Stimulated activated CD4-positive, alpha-beta T cell treated with anti-CD3 and anti-CD28 coated beads, Interleukin-4, amount 100 ng/mL, for 24 hours (primary cell): ENCODE measurements at places on chromosomes 5 and 9.

GRCh38 chr5:107289030-107289714 is 381.6 kb downstream of the EFNA5 start:
- DNase-seq, result peak; percentile 4

DNA sequence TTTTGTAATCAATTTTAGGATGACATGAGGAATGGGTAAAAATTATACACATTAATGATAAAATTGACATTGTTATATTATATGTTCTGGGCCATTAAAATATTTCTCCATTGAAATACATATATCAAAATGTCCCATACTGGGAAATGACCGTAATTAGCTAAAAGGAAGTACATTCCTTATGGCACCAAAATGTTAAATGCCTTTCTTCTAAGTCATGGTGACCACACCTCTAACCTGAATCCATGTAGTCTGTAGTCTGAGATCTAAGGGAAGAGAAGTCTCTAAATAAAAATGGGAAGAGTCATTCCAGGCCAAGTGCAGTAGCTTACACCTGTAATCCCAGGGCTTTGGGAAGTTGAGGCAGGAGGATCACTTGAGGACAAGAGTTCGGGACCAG is 10.0 kb upstream of the GDA start:
- DNase-seq, result no peak

DNA sequence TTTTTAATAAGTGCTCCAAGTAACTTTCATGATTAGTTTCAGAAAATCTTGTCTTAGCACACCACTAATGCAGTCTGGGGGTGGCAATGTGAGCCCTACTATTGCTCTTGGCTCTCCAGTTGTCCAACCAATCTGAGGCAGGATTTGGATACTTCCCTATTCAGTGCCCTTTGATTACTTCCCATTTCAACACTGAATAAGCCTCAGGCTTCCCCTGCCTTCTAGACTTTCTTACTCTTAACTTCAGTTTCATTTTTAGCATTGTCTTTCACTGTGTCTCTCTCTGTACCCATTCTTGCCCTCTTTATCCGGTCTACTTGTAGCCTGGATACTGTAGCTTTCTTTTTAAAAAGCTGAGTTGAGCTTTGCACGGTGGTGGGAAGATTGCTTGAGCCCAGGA is 186.1 kb downstream of the C9orf152 start:
- no peak for DNase-seq

DNA sequence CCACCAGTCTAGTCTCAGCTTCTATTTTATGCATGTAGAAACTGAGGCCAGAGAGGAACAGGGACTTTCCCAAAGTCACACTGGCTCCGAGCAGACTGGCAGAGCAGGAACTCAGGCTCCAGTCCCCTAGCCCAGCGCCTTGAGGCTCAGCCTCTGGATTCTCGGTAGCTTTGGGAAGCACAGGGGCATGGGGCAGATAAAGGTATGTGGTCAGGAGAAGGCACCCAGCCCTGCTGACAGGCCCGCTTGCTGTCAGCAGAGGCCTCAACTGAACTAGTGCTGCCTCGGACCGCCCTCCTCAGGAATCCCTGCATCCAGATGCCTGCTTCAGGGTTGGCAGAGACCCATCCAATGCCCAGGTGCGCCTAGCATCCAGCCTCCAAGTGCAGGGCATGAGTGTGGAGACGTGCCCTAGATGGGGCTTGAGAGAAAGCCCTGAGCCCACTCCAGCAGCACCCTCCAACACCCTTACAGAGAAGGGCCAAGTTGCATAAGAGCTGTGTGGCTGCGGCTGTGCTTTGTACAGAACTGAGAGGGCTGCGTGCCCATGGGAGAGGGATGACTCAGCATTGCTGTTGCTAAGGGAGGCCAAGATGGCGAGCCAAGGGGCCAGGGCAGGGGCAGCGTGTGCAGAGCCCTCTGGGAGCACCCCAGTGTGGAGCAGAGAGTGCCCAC is 168.6 kb downstream of the MACROH2A1 start:
- DNase-seq, result no peak

GRCh38 chr5:132751444-132751843 is 4.2 kb downstream of the CCNI2 start:
- peak; percentile 55 for DNase-seq

GRCh38 chr5:59421986-59422941 is 471.3 kb downstream of the PDE4D start:
- DNase-seq, result no peak

- DNase-seq, result no peak
Observed at GRCh38 chr5:90408571-90409317, 812 bp downstream of the CETN3 start.

DNA sequence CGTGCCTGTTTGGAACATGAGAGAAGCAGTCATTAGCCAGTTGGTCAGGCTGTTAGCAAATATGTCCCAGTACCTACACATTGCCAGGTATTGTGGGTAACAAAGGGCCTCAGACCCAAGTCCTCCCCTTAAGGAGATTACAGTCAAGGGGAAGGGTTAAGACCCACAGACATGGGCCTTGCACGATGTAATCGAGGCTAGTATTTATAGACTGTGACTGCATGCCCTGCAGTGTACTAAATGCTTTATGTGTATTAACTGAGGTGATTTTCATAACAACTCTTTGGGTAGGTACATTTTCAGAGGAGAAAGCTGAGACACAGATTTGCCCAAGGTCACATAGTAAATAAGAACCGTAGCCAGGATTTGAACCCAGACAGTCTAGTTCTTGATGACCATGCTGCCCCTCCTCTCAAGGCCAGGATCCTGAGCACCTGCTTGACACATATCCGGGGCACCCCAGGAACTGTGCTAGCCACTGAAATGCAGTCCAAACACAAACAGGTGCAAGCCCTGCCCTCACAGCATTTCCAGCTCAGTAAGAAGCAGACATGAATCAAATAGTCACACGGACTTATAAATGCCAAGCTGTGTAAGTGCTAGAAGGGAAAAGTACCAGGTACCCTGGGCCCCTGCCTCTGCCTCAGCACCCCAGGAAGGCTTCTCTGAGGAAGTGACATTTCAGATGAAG is 32.0 kb upstream of the GRPEL2 start:
- DNase-seq, result no peak

DNA sequence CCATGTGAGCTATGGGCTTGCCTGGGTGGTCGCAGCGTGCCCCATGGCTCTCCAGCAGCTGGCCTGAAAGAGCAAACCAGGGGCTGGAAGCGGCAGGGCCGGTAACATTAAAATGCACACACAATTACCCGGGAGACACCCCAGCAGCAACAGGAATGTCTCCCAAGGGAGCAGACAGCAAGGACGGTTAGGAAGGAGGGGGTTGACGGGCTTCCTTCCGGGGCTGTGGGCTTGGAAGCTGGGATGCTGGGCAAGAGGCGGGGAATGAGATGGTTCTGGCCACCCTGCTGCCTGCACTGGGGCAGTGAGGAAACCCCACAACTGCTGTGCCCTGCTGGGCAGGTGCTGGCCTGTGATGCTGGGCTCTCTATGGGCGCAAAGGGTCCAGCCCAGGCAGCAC is 71.8 kb upstream of the ADAMTS2 start:
- no peak for DNase-seq

DNA sequence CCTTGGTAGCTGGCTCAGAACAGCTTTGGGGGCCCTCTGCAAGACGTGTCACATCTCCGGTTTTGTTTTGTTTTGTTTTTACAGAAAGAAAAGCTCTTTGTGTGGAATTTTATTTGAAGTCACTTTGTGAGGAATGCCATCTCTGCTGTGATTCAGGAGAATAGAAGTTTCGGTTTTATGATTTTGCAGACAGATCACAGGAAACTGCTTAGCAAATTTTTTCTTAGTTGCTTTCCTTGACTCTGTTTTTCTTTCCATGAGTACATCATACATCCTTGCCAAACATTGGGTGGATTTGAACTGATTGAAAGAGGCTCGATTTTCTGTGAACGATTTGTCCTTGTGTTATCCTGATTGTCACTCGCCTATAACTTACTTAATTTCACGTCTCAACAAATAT is 5.1 kb downstream of the SEMA5A start:
- no peak for DNase-seq

GRCh38 chr9:126204197-126204596 is 122.4 kb upstream of the MVB12B start:
- no peak for DNase-seq

DNA sequence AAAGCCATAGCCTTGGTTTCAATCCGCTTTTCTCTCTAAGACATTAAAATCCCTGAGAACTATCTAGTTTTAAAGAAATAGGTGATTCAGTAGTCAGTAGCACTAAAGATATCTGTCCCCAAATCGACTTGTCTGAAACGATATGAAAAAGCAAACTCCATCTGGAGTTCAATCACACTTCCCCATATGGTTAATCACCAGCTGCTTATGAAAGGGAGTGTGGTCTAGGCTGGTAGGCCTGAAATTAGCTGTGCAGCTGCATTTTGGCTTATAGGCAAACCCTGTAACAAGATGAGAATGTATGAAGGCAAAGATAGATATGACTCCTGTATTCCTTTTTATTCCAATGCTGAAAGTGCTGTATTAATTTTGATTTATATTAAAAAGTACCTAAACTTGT is 65.9 kb downstream of the DMRTA1 start:
- no peak for DNase-seq

DNA sequence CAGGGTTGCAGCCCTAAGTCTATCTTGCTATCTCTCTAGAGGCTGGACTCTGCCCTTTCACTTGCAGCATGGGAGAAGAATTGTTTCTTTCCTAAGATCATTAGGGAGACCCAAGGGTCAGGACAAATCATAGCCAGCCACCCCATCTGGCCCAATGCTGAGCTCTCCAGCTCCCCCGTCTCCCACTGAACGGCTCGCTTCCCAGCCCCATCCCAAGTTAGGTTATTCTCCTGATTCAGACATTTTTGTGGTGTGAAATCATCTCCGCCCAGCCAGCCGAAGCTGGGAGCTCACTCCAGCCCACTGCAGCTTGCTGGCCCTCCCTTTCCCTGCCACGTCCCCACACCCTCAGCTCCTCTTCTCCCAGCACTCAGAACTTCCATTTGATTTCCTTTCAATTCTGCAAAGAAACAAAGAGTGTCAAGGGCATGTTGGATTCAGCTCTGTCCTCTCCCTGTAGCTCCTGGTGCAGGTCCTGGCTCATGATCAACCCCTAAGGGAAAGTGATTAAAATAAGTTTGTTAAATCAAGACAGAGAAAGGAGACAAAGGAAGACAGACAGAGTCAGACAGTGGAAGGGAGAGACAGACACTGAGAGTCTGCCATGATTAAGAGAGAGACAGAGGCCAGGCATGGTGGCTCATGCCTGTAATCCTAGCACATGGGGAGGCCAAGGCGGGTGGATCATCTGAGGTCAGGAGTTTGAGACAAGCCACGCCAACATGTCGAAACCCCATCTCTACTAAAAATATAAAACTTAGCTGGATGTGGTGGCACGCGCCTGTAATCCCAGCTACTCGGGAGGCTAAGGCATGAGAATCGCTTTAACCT is 12.6 kb upstream of the SPARC start:
- DNase-seq, result no peak

GRCh38 chr5:39080168-39080567 is 6.0 kb upstream of the RICTOR start:
- no peak for DNase-seq

GRCh38 chr9:21852754-21853153 is 50.3 kb downstream of the MTAP start:
- no peak for DNase-seq

DNA sequence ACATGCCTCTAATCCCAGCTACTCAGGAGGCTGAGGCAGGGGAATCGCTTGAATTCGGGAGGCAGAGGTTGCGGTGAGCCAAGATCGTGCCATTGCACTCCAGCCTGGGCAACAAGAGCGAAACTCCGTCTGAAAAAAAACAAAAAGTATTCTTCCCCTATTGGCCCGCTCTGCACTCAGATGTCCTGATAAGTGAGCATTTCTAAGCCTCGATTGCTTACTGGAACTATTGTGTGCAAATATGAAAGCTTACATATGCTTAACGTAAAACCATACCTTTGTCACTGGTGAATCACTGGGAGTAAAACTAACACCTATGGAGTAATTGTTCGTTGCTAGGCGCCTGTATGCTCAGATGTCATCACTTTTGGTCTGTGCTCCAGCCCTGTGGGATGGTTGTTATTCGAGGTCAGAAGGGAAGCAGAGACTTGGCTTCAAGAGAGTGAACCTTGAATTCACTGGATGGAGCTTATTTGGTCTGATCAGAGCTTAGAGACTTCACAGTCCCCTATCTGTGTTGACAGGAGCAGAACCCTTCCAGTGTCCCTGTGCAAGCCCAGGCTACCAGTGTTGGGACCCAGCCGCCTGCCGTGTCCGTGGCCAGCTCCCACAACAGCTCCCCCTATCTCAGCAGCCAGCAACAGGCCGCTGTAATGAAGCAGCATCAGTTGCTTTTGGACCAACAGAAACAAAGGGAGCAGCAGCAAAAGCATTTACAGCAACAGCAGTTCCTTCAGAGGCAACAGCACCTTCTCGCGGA is 25.3 kb upstream of the LTC4S start:
- no peak for DNase-seq

DNA sequence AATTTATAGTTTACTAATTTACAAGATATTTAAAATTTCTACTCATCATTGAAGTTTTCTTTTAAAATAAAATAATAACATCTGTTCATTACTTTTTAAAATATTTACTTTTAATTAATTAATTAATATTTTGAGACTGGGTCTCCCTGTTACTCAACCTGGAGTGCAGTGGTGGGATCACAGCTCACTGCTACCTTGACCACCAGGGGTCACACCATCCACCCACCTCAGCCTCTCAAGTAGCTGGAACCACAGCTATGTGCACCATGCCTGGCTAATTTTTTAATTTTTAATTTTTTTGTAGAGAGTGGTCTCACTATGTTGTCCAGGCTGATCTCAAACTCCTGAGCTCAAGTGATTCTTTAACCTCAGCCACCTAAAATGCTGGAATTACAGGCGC is 1013.6 kb downstream of the CDH9 start:
- DNase-seq, result no peak

DNA sequence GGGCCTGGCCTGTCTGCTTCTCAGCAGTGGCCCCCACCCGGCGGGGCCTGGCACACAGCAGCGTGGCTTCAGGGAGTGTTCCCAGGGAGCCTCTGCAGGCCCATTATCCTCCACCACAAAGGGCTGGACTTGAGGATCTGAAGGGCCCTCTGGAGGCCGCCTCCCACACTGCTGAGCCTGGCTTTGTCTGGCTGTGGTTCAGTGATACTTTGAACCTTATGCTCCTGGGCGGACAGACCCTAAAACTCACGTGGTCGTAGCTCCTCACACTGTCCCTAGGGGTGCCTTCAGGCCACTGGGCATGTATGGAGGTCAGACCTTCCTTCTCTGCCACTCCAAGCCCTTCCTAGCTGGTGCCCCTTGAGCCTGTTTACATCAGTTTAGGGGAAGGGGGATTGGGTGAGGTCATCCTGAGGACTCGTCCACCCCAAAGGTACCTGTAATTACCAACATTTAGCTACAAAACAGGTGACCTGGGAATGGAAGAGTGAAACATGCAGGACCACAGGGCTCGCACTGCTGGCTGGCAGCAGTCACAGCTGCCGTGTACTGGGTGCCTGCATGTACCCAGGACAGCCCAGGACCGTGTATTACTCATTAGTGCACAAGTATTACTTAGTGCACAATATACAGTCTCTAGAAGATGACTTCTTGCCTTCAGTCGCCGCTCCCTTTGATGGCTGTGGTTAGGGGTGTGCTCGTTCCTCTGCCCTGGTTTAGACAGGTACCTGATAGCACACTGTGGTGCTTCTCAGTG is 8.5 kb downstream of the GRHPR start:
- DNase-seq, result no peak

GRCh38 chr9:24045150-24045549 is 219.1 kb upstream of the ELAVL2 start:
- no peak for DNase-seq

- no peak for DNase-seq
Observed at GRCh38 chr9:133331641-133332380, 4.2 kb downstream of the SURF6 start.
